Neural crest cell (in vitro differentiated cells): ENCODE measurements at places on chromosomes 7 and 10. TPM values are rescaled to one million over a fixed set of nuclear protein-coding genes. Genes with fewer than 3 reads are reported as not detected.

PAX4 gene
- total RNA-seq: not detected in 2 replicates

LRRC17 gene
- total RNA-seq: 34.9 and 35.8 TPM in 2 replicates

KIF20B gene
- 46.7 and 51.3 TPM in 2 replicates for total RNA-seq

SPDYE5 gene
- total RNA-seq: not detected in 2 replicates

STEAP1B gene
- 9.5 and 10.8 TPM in 2 replicates for total RNA-seq

COL28A1 gene
- total RNA-seq: 0.28 and 0.30 TPM in 2 replicates

IRF5 gene
- total RNA-seq: not detected in 2 replicates

TRIP6 gene
- total RNA-seq: 34.8 and 39.7 TPM in 2 replicates

PTPN20 gene
- total RNA-seq: not detected in 2 replicates

IFIT2 gene
- 0.09 and 0.12 TPM in 2 replicates for total RNA-seq

LGI1 gene
- 22.6 and 23.6 TPM in 2 replicates for total RNA-seq

TRIM50 gene
- total RNA-seq: not detected in 2 replicates

DRGX gene
- total RNA-seq: 0.18 and 0.19 TPM in 2 replicates

MYL7 gene
- not detected in 2 replicates for total RNA-seq

ADGRA1 gene
- total RNA-seq: 0.33 and 0.41 TPM in 2 replicates

POLR3A gene
- total RNA-seq: 28.9 and 31.4 TPM in 2 replicates

GARIN1A gene
- 1.8 and 1.9 TPM in 2 replicates for total RNA-seq

SLC16A12 gene
- not detected in 2 replicates for total RNA-seq

MSRB2 gene
- total RNA-seq: 24.6 and 28.9 TPM in 2 replicates

PMS2 gene
- total RNA-seq: 20.3 and 21.4 TPM in 2 replicates

CLCN1 gene
- total RNA-seq: 0.09 TPM in 1 of 2 replicates, not detected in the other

ERVW-1 gene
- not detected in 2 replicates for total RNA-seq

IL2RA gene
- not detected in 2 replicates for total RNA-seq

CNTNAP2 gene
- total RNA-seq: 9.3 and 12.9 TPM in 2 replicates

DNAH11 gene
- 0.63 and 0.84 TPM in 2 replicates for total RNA-seq

TDRD1 gene
- not detected in 2 replicates for total RNA-seq

CACNA2D1 gene
- total RNA-seq: 3.1 and 4.5 TPM in 2 replicates

MRLN gene
- total RNA-seq: not detected in 2 replicates

CUZD1 gene
- total RNA-seq: not detected in 2 replicates

GIMAP1 gene
- not detected in 2 replicates for total RNA-seq

RBP4 gene
- total RNA-seq: not detected in 2 replicates

ANKRD30A gene
- not detected in 2 replicates for total RNA-seq

CPA4 gene
- 0.41 and 0.72 TPM in 2 replicates for total RNA-seq

AGBL3 gene
- total RNA-seq: 3.5 and 5.5 TPM in 2 replicates

MALSU1 gene
- total RNA-seq: 56.1 and 60.9 TPM in 2 replicates

HIBADH gene
- 15.7 and 16.8 TPM in 2 replicates for total RNA-seq

OR2A1 gene
- 0.19 TPM in 1 of 2 replicates, not detected in the other for total RNA-seq

KLF6 gene
- total RNA-seq: 38.6 and 40.2 TPM in 2 replicates

PNLIP gene
- total RNA-seq: not detected in 2 replicates

SPDYE6 gene
- total RNA-seq: not detected in 2 replicates

FANK1 gene
- total RNA-seq: 2.4 and 5.0 TPM in 2 replicates

PRPS1L1 gene
- not detected in 2 replicates for total RNA-seq

TRPV5 gene
- 0.07 TPM in 1 of 2 replicates, not detected in the other for total RNA-seq

ACBD7 gene
- total RNA-seq: 11.8 and 12.0 TPM in 2 replicates

NKX2-3 gene
- not detected in 2 replicates for total RNA-seq

PDE1C gene
- 0.26 and 1.1 TPM in 2 replicates for total RNA-seq
